GM19239 (cell line): ENCODE measurements at places on chromosomes 5 and 9.
A peak's percentile ranks its signal among the peaks of the same experiment; 100 is the strongest.

DNA sequence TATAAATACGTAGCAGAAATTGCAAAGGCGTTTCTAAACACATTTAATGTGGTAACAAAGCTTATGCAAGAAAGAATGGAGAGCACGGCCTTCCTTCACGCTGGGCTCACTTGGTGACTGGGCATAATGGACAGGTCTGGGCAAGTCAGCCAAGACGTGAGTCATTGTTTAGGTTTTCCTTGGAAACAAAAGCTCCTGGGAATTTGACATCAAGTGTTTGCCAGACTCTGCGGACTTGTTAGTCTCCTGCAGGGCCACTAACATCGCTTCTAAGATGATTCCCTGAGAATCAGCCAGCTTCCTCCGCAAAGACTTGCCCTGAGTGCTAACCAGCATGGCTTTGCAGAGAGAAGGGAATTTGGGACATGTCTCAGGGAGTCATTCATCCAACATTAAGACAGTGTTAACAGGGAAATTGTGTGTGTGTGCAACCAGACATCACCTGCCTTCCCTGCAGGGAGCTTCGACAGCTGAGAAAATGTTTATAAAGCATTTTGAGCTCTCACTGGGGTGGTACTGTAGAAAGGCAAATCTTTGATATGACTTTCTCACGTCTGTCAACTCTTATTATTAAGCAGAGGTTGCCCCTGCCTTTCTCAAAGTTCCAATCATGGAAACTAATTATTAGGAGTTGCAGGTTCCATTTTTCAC, 182.5 kb downstream of the NTRK2 start:
- DNase-seq, result no peak

DNA sequence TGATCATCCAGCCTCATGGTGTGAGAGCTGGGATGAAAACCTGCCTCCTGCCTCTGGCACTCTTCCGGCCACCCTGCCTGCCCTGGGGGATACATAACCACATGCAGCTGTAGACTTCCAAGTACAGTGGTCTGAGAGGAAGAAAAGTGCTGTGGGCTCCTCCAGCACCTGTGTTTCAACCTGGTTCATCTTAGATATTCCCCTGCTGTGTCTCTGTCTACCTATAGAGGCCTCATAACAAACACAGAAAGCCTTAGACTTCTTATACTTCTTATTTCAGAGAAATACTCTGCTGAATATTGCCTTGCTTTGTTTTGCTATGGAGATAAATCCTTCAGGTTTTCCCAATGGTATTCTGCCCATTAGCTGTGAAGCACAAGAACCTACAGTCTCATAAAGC, 19.6 kb upstream of the TNFAIP8 start:
- DNase-seq, result no peak

- no peak for DNase-seq
Measured at GRCh38 chr5:148739023-148739422, 84.7 kb upstream of the HTR4 start.

DNA sequence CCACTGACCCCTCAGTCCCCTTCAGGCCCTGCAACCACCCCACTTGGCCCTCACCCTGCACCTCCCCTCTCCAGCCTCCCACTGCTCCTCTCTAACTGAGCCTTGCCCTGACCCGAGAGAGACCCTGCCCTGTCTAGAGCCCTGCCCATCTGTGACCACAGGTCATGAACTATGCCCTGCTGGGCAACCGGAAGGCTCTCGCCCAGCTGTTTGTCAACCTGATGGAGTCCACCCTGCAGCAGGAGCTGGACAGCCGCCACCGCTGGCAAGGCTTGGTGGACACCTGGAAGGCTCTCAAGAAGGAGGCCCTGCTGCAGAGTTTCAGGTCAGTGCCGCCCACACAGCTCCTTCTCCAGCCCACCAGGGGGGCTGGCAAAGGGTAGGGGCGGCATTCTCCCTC, 9.4 kb downstream of the CCDC180 start:
- no peak for DNase-seq

GRCh38 chr5:1538276-1538675, 14.5 kb upstream of the LPCAT1 start:
- DNase-seq, result no peak

DNA sequence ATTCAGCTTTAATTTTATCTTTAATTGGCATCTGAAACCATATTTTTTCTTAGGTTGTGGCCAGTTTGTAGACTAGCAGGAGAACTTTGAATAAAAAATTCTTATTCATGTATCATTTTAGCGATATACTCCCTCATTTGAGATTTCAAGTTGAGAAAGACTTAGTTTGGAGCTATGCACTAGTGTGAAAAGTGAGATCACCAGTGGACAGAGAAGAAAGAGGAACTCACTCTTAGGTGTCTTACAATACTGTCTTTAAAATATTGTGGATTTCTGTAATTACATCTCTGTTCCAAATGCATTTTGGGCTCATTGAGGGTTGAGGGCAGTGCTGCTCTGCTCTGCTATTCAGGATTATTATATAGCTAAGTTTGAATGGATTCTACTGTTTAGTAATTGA, 54.7 kb downstream of the NAA35 start:
- no peak for DNase-seq

- DNase-seq, result no peak
Measured at GRCh38 chr5:58456486-58456885, 3.4 kb downstream of the PLK2 start.

GRCh38 chr9:73962792-73963191, 534.3 kb upstream of the RORB start:
- no peak for DNase-seq

DNA sequence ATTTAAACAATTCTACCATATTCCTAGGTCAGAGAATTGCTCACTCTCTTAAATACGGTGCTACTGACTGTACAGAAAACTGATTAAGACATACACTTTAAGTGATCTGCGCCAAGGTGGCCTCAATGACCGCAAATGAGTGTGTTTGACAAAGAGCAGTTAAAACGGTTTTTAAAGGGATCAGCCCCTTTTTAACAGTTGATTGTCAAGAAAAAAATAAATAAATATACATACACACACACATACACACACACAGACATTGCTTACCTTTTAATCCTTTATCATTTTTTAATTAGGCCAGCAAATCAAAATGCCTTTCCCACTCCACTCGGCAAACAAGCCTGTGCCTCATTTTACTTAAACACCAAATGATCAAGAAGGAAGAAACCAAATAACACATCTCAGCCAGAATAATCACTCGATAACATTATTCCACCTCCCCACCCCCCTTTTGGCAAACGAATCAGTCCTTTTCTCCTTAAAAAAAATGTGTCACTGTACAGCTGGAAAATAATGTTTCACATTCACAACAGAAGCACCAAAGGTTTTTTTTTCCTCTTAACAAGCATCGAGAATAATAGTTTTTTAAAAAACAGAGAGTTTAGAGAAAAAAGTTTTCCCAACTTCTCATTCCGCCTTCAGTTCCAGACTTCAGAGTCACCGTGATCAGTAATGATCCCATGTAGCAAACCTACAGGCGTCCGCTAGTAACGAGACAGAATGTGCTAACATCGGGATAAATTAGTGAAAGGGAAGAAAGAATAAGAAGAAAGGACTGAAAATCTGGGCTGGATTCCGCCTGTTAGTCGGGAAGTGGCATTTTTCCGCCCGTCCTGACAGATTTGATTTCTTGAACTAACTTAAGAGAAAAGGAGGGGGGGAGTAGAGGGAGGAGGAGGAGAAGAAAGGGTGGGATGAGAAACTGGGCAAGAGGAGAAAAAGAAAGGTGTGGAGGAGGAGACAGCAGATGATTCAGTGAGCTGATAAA, at the start of gene ZNF608:
Gene ZNF608, minus strand, starts transcription at position 712 of the 988 bp plus-strand sequence. CDS start 1,650 bp downstream, outside the sequence.
- no peak for DNase-seq

GRCh38 chr9:3887786-3888496, 362.1 kb upstream of the RFX3 start:
- no peak for DNase-seq

GRCh38 chr9:129587487-129588262, 33.2 kb downstream of the C9orf50 start:
- no peak for DNase-seq

GRCh38 chr9:126591083-126591482, 22.6 kb upstream of the LMX1B start:
- no peak for DNase-seq

DNA sequence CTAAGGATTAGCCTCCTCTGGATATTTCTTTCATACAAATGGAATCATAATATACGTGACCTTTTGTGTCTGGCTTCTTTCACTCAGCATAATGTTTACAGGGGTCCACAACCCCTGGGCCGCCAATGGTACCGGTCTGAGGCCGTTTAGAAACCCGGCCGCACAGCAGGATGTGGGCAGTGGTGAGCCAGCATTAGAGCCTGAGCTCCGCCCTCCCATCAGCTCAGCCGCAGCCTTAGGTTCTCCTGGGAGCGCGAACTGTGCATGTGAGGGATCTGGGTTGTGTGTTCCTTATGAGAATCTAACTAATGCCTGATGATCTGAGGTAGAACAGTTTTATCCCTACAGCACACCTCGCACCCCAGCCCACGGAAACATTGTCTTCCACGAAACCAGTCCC, 229.7 kb downstream of the ICE1 start:
- no peak for DNase-seq

- no peak for DNase-seq
Measured at GRCh38 chr5:134559672-134560071, 34.2 kb downstream of the JADE2 start.

GRCh38 chr9:109478051-109478563, 20.0 kb downstream of the PTPN3 start:
- DNase-seq, result no peak

- peak; percentile 29 for DNase-seq
Measured at GRCh38 chr5:68287976-68288706, 72.6 kb downstream of the PIK3R1 start.

DNA sequence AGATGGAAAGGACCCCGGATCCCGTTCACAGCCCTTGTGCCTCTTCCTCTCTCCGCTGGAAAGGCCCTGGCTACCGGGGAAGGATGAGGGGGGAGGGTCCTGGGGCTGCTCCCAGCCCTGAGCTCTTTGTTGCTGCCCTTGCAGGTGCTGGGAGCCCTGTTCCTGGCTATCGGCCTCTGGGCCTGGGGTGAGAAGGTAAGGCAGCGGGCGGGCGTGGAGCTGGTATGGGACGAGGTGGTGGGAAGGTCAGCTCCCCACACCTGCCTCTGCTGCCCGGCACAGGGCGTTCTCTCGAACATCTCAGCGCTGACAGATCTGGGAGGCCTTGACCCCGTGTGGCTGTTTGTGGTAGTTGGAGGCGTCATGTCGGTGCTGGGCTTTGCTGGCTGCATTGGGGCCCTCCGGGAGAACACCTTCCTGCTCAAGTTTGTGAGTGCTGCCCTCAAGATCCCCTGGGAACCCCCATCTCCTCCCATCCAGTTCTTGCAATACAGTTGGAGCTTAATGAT, 4.2 kb downstream of the TSPAN17 start:
- DNase-seq, result no peak

GRCh38 chr5:109328626-109329025, 81.1 kb downstream of the PJA2 start:
- no peak for DNase-seq

DNA sequence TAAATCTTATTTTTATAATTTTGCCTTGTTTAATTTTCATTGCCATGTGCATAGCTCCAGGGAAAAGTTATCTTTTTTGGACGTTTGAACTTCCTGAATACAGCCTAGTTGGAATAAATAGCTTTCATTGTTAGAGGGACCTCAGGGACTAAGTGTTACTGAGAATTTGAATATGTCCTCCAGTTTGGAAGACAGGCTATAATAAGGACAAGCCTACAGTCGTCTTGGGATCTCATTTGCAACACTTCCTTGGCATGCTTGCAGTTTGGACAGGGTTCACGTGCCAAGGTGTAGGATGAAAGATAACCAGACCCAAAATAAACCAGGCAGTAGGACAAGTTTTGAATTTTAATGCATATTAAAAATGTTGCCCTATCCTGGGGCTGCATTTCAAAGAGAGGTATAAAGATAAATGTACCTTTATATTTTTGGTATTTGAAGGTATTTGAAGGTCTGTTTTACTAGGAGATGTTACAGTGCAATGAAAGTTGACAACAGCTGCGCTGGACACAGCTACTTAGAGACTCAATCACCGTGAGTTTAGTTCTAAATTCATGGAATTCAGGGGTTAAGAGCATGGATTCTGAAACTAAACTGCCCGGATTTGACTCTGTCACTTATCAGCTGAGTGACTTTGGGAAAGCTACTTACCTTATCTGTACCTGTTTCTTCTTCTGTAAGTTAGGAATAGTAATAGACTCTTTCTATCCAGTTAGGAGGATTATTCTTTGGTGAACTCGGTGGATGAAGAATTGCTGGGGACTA, 134.1 kb downstream of the ACTBL2 start:
- DNase-seq, result no peak

- no peak for DNase-seq
Measured at GRCh38 chr9:34459941-34460340, 1.3 kb downstream of the DNAI1 start.
